Thoracic aorta (tissue), 2 donors: ENCODE measurements at places on chromosomes 11 and 22. TPM values are rescaled to one million over a fixed set of nuclear protein-coding genes. Genes with fewer than 3 reads are reported as not detected.

TMEM45B gene
- total RNA-seq, result not detected

APOA4 gene
- total RNA-seq, result 0.99 TPM

GGTLC2 gene
- not detected for total RNA-seq

TMEM126B gene
- 51.7 TPM for total RNA-seq

SEC14L6 gene
- 0.56 TPM for total RNA-seq

USP28 gene
- total RNA-seq, result 16.7 TPM

TMEM109 gene
- 158 TPM for total RNA-seq

CNIH2 gene
- not detected for total RNA-seq

RAPSN gene
- not detected for total RNA-seq

OR8J3 gene
- not detected for total RNA-seq

CARD16 gene
- total RNA-seq, result 0.81 TPM

OR10A2 gene
- total RNA-seq, result not detected

- no peak for DNase-seq
- H3K27me3 ChIP-seq, result no peaks in the 10 kb centered on the region
- no peaks in the 10 kb centered on the region for H3K36me3 ChIP-seq
- peaks cover 38% of the 10 kb centered on the region for H3K4me1 ChIP-seq
- peak overlapping the region; percentile 91 for H3K27ac ChIP-seq
Measured at GRCh38 chr11:67119585-67120391, 725 bp downstream of the KDM2A start.

GRCh38 chr22:22884888-22885840 lies 2.5 kb upstream of the IGLL5 start:
- H3K27ac ChIP-seq, result no peak overlapping the region
- no peak for DNase-seq
- H3K36me3 ChIP-seq, result no peaks in the 10 kb centered on the region
- no peaks in the 10 kb centered on the region for H3K4me1 ChIP-seq
- H3K27me3 ChIP-seq, result no peaks in the 10 kb centered on the region
- no peak overlapping the region for H3K4me3 ChIP-seq

- H3K4me3 ChIP-seq, result no peak overlapping the region
- H3K27ac ChIP-seq, result no peak overlapping the region
- H3K36me3 ChIP-seq, result no peaks in the 10 kb centered on the region
Measured at GRCh38 chr22:22579869-22580604, 21.0 kb upstream of the PRAME start.

GRCh38 chr11:123536690-123537437 lies 106.8 kb downstream of the GRAMD1B start:
- DNase-seq, result no peak
- H3K4me1 ChIP-seq, result no peaks in the 10 kb centered on the region
- H3K4me3 ChIP-seq, result no peak overlapping the region
- no peaks in the 10 kb centered on the region for H3K36me3 ChIP-seq

DNA sequence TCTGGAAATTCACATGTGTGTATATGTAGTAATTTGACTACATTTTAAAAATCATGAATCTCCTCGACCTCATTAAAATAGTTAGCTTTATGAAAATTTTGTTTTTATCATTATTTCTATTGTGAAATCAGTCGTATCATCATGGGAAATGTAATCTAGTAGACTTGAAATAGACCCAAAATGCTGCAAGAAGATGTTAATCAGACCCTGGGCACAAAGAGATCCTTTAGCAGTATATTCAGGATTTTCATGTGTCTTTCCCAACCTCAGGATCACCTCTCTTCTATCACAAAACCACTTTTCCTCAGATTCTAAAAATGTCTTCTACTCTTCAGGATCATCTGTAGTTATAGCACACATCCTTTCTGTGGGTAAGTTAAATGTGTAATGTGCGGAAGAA lies 74.9 kb upstream of the ADSL start:
- no peak overlapping the region for H3K4me3 ChIP-seq
- no peak for DNase-seq
- H3K36me3 ChIP-seq, result peaks cover 11% of the 10 kb centered on the region
- H3K4me1 ChIP-seq, result peaks cover 10% of the 10 kb centered on the region
- no peak overlapping the region for H3K27ac ChIP-seq

- no peak overlapping the region for H3K27ac ChIP-seq
- H3K4me3 ChIP-seq, result no peak overlapping the region
- H3K36me3 ChIP-seq, result no peaks in the 10 kb centered on the region
- H3K4me1 ChIP-seq, result no peaks in the 10 kb centered on the region
Measured at GRCh38 chr22:34017205-34017604, 96.9 kb upstream of the LARGE1 start.

GRCh38 chr11:42255906-42256305 lies 796.5 kb upstream of the LRRC4C start:
- no peaks in the 10 kb centered on the region for H3K4me1 ChIP-seq
- no peaks in the 10 kb centered on the region for H3K27me3 ChIP-seq
- no peak for DNase-seq
- no peaks in the 10 kb centered on the region for H3K36me3 ChIP-seq
- H3K27ac ChIP-seq, result no peak overlapping the region

DNA sequence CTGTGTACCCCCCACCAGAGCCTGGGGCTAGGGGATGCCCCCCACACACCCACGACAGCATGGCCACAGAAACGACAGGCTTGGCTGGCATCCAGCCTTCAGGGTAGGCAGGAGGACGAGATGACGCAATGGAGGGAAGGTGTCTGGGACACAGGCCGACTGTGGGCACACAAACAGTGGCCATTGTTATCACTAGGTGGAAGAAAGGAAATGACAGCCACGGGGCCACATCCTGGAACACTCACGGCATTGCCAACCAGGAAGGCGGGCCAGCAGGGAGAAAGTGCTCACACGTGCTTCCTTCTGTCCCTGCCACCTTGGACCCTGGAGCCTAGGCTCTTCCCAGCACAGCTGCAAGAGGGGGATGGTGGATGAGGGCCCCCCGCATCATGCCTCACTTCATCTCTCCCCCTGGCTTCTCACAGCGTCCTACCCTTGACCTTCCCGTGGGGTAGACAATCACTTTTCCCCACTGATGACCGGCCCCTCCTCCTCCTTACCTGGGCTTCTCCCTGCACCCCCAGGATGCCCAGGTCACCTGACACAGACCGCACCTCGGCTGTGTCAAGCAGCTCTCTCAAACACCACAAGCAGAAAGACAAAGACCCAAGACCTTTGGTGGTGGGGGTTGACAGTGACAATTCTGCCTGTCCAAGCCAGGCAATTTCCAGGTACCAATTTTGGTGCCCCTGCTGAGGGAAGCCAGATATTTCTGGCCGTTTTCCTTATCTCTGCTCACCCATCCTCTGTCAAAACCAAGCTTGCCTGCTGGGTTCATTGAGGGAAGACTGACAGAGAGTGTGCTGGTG lies 8.6 kb downstream of the PLA2G6 start:
- DNase-seq, result no peak
- no peaks in the 10 kb centered on the region for H3K27me3 ChIP-seq
- H3K4me3 ChIP-seq, result no peak overlapping the region
- peaks cover 4% of the 10 kb centered on the region for H3K4me1 ChIP-seq

- no peaks in the 10 kb centered on the region for H3K36me3 ChIP-seq
- H3K4me3 ChIP-seq, result no peak overlapping the region
- no peak overlapping the region for H3K27ac ChIP-seq
- H3K4me1 ChIP-seq, result no peaks in the 10 kb centered on the region
- no peaks in the 10 kb centered on the region for H3K27me3 ChIP-seq
Measured at GRCh38 chr11:30902929-30903328, 316.8 kb upstream of the MPPED2 start.

DNA sequence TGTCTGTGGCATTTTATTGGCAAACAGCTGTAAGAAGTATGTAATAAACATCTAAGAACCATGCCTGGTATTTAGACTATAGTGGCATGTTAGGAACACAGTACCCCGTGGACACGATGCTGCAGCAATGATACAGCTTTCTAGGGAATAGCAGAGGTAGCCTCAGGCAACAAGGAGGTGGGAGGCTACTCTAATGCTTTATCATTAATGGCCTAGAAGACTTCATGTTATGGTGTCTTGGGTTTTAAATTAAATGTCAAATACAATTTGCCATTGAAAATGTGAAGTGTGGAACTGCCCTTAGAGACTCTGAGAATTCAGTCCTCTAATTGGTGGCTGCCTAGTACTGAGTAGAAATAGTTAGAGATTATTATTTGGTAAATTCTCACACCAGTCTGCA lies 516.9 kb downstream of the CNTN5 start:
- no peaks in the 10 kb centered on the region for H3K4me1 ChIP-seq
- no peaks in the 10 kb centered on the region for H3K36me3 ChIP-seq
- H3K27me3 ChIP-seq, result no peaks in the 10 kb centered on the region
- no peak for DNase-seq
- no peak overlapping the region for H3K4me3 ChIP-seq
- H3K27ac ChIP-seq, result no peak overlapping the region

DNA sequence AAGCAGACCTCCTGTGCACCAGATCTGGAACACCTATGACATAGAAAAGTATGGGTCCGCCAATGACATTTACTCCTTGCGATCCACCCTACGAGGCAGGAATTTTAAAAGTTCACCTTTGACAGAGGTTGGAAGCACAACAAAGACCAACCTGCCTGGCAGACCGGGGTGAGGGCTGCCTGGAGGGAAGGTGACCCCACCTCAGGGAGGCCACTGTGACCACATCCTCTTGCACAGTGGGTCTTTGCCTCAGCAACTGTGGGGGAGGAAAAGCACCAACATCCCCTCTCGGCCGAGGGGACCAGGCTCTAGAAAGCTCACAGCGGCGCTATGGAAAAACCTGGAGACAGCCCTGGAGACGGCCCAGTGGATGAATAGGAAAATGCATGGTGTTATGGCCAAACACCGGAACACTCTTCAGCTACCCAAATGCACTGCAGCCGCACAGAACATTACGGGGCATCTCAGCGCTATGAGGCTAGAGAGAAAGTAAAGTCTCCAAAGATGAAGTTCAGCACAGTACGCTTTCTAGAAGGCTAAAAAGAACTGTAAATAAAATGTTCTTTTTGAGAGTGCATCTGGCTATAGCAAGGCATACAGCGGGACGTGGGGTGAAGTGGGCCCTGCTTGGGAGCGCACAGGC lies 1.8 kb upstream of the SHISAL1 start:
- no peak for DNase-seq
- H3K36me3 ChIP-seq, result no peaks in the 10 kb centered on the region
- H3K4me3 ChIP-seq, result no peak overlapping the region
- H3K4me1 ChIP-seq, result no peaks in the 10 kb centered on the region
- H3K27me3 ChIP-seq, result no peaks in the 10 kb centered on the region

GRCh38 chr11:127345819-127346459 lies 345.4 kb upstream of the KIRREL3 start:
- no peaks in the 10 kb centered on the region for H3K36me3 ChIP-seq
- no peak overlapping the region for H3K27ac ChIP-seq
- H3K27me3 ChIP-seq, result no peaks in the 10 kb centered on the region
- no peaks in the 10 kb centered on the region for H3K4me1 ChIP-seq
- DNase-seq, result no peak

DNA sequence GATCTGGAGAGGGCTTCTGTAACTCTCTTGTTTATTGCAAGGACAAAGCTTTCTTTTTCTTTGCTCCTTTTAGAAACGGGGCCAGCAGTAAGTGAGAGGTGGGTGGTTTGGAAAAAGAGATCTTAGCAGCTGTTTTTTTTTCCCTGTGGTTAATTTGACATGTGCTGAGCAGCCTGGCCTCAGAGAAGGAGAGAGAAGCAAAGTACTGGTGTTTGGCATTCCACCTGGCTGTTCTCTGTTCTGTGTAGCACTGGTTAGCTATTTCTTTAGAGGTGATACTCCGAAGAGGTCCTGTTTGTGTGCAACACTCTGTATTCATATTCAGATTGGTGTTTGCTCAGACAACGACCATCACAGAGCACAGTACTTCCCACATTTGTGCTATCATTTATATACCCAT lies 80.8 kb upstream of the SORL1-AS1 start:
- no peaks in the 10 kb centered on the region for H3K36me3 ChIP-seq
- H3K27ac ChIP-seq, result no peak overlapping the region
- no peak overlapping the region for H3K4me3 ChIP-seq
- DNase-seq, result no peak

DNA sequence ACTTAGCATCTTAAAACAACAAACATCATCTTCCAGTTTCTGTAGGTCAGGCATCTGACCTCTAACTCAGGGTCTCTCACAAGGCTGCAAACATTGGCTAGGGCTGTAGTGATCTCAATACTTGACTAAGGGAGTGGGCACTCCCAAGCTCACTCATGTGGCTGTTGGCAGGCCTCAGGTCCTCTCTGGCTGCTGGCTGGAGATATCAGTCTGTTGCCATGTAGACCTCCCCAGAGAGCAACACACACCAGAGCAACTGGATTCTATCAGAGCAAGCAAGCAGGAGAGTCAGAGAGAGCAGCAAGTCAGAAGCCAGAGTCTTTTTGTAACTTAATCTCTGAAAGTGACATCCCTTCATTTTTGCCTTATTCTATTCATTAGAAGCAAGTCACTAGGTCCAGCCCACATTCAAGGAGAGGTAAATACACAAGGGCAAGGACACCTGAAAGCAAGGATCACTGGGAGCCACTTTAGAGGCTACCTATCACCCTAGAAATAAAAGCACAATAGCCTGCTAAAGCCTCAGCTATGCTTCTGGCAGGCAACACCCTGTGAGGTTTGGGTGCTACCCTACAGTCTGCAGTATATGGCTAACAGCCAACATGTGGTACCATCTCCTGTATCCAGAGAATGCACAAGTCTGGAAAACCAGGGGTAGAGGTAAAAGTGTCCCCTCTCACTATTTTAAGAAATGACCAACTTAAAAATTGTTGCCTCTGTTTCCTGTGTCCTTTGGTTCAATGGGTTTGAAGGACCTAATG lies 33.5 kb upstream of the CD44 start:
- peak; percentile 36 for DNase-seq
- no peaks in the 10 kb centered on the region for H3K27me3 ChIP-seq
- H3K4me3 ChIP-seq, result no peak overlapping the region
- H3K27ac ChIP-seq, result peak overlapping the region; percentile 57
- no peaks in the 10 kb centered on the region for H3K36me3 ChIP-seq
- H3K4me1 ChIP-seq, result peaks cover 39% of the 10 kb centered on the region

DNA sequence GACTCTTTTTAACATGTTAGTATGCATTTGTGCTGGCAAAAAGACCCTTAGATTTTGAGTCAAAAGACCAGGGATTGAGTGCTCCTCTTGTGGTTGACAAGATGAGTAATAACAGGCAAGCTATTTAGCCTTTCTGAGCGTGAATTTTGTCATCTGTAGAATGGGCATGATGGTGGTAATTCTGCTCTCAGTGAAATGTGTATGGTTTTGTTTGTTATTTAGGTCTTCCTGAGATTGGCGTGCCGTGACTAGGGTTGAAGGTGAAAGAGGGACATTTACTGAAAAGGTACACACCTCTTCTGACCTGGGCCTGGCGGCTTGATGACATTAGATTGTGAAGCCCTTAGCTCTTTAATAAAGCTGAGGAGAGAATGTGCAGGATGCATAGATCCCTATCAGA lies 8.4 kb upstream of the CEP295 start:
- H3K4me1 ChIP-seq, result no peaks in the 10 kb centered on the region
- H3K36me3 ChIP-seq, result no peaks in the 10 kb centered on the region
- DNase-seq, result no peak
- H3K27me3 ChIP-seq, result no peaks in the 10 kb centered on the region
- no peak overlapping the region for H3K4me3 ChIP-seq
- no peak overlapping the region for H3K27ac ChIP-seq

DNA sequence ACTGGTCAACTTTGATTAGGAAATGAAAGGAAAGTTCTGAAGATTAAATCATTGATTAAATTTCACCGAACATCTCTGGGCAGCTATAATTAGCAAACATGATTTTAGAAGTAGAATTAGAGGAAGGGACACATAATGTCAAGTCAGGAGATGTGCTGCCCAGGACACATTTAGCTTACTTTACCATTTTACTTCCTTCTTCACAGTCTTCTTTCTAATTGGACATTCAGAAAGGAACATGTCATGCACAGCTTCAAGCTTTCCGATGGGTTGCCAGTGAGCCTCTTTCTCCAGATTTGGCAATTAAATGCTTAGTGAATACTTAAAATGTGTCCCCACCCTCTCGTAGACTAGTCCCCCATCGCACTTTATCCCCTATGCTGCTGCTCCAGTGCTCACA lies 234.7 kb downstream of the FAM76B start:
- H3K4me3 ChIP-seq, result no peak overlapping the region
- H3K36me3 ChIP-seq, result no peaks in the 10 kb centered on the region
- peaks cover 6% of the 10 kb centered on the region for H3K4me1 ChIP-seq
- H3K27ac ChIP-seq, result no peak overlapping the region
